Left kidney (tissue), 8 donors: ENCODE measurements at places on chromosomes 5 and 9. TPM values are rescaled to one million over a fixed set of nuclear protein-coding genes. Genes with fewer than 3 reads are reported as not detected.
A peak's percentile ranks its signal among the peaks of the same experiment; 100 is the strongest.

ADAMTS2 gene
- polyA plus RNA-seq: 7.8 TPM

ACER2 gene
- polyA plus RNA-seq: 13.5 TPM

EGFLAM gene
- polyA plus RNA-seq: 10.6 TPM

PCDHB10 gene
- polyA plus RNA-seq: 7.2 TPM

FGD3 gene
- polyA plus RNA-seq: 6.5 TPM

GMCL2 gene
- polyA plus RNA-seq: not detected

NDST1 gene
- 54.9 TPM for polyA plus RNA-seq

COL15A1 gene
- 21.6 TPM for polyA plus RNA-seq

SPOCK1 gene
- polyA plus RNA-seq: 7.9 TPM

TAF11L5 gene
- polyA plus RNA-seq: not detected

ANKRD34B gene
- 0.32 TPM for polyA plus RNA-seq

CDH10 gene
- polyA plus RNA-seq: 7.7 TPM

- no peak for DNase-seq
Observed at GRCh38 chr9:21890696-21891095, 88.3 kb downstream of the MTAP start.

DNA sequence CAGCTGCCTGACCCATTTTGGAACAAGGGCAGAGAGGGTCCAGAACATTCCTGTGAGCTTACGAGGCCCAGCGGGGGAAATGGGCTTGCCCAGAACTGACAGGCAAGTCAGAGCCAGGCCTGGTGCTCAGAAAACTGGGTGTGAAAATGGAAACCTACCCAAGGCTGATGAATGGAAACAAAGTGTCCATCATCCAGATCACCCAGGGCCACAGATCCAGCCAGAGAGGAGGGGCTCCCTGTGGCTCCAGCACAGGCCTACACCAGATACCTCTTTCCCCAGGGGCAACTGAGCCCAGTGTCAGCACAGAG lies 3.1 kb downstream of the CLTB start:
- no peak for DNase-seq

- DNase-seq: peak; percentile 52
Observed at GRCh38 chr5:174189654-174190541, 144.4 kb downstream of the NSG2 start.

DNA sequence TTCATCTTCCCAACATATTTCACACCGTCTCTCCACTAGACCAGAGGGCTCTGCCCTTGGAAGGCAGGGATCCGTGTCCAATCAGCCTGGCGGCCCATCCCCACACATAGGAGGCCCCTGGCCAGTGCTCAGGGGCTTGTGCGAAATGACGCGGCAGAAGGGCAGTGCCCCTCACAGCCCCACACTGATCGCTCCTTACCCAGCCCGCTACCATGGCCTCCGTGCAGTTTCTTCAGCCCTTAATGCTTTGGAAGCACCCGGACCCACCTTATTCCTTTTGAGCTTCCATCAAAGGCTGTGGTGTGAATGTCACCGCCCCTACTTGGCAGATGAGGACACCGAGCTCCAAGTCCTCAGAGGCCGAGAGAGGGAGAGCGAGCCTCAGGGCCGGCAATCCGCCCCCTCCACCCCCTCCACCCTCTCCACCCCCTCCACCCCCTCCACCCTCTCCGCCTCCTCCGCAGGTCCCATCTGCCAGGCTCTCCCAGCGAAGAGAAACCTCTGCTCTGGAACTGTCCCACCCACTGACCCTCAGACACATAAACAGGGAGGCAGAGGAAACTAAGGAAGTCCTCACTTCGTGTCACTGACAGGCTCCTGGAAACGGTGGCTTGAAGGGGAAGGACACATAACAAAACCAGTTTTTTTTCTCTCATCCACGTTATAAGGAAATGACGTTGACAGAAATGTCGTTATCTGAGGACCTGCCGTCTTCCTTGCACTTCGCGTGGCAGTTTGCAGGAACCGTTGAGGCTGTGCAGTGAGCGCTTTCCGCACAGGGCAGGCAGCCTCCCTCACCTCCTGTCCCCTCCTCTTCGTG lies 13.9 kb downstream of the QSOX2 start:
- no peak for DNase-seq

DNA sequence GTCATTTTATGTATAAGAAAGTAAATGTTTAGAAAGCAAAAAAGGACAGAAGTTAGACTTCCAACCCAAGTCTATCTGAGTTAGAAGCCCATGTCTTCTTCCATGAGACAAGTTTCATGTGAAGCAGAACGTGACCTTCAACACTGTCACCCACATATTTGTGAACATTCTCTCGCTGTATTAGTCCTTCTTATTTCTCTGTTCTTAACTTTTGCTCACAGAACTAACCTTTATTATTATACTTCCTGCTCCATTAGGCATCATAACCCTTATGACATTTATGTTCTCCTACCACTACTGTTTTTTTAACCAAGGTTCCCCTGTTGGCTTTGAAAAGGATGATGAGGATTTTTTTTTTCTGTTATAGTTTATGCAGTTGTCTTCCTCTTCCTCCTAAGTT lies 238.8 kb downstream of the ZNF608 start:
- DNase-seq: no peak

DNA sequence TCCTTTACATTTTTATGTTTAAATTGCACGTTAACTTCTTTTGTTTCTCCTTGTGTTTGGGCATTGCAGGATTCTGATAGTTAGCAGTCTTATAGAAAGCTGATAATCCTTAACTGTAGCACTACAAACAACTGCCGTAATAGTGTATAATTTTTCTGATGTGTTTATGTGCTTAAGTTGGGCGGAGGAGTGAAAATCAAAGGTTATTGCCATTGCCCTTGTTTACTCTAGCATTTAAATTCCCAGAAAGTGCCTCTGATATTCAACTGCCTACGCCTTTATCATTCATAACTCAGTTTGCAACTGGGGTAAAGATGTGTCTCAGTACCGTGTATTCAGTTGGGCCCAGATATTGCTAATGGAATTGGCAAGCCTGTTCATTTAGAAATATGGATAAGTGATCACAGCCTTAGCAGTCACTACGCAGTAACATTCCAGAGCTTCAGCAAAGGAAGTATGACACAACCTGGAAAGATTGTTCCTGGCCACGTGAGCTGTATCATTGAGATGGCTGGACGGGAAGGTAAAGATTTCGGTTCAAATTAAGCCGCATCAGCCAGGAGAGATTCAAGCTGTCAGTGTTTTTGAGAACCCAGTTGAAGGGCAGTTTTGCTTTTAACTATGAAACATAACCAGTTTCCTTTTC lies 28.1 kb upstream of the LRRTM2 start:
- DNase-seq: no peak

DNA sequence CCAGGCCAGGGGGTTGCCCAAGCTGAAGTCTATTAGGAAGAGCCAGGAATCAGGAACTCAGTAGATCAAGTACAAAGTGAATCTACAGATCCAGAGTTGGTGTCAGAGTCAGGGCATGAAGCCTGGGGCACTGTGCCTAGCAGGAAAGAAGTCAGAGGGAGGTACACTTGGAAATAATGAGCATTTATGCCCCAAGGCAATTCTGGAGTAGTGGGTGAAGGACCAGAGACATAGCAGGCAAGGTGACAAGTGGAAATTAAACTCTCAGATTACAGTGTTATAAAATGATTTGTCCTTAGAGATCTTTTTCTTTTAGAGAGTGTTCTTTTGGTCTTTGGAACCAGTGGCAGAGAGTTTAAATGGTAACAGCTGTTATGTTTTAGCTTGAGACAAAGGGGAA lies 138.0 kb downstream of the ADAMTSL1 start:
- no peak for DNase-seq

GRCh38 chr5:153896701-153897100 lies 142.0 kb downstream of the FAM114A2 start:
- DNase-seq: peak; percentile 27

- DNase-seq: no peak
Observed at GRCh38 chr5:54360089-54360488, 49.7 kb upstream of the ARL15 start.

DNA sequence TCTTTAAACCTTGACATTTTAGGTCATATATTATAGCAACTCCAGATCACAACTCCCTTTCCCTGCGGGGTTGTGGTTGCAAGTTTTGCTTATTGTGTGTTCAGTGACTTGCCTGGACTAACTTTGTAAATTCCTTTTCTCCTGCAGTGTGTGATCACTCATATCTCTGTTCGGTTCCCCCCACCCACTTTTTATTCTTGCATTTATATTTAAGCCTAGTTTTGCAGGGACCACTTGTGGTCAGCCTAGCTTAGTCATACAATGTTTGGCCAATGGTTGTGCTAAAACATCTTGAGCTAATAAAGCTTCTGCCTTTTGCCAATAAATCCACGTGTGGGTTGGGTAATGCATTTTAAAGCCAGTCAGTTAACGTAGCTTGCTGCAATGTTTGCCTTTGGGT lies 146.5 kb upstream of the IRX4 start:
- no peak for DNase-seq

DNA sequence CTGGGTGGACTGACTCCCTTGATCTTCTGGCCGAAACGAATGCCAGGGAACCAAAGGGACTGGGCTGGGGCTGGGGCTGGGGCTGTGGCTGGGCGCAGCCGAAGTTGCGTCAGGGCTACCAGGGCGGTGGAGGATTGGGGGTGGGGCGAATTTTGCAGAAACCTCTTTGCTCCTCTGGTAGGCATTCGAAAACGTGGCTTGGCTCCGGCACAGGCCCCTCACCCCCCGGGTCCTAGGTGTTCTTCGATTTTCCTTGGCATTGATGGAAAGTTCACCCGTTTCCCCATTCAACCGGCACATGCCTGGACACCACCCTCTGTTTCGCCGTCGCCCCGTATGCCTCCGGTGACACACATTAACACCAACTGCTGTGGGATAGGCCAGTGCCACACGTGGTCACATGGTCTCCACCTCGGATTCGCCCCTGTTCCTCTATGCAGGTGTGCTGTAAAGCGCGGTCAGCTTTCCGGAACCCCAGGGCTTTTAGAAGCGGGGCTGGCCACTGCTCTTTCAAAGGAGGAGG lies 477.1 kb downstream of the SPATA31A7 start:
- DNase-seq: no peak

- no peak for DNase-seq
Observed at GRCh38 chr5:16865151-16865550, 70.9 kb downstream of the MYO10 start.

GRCh38 chr5:95422838-95423237 lies 31.7 kb downstream of the FAM81B start:
- no peak for DNase-seq

DNA sequence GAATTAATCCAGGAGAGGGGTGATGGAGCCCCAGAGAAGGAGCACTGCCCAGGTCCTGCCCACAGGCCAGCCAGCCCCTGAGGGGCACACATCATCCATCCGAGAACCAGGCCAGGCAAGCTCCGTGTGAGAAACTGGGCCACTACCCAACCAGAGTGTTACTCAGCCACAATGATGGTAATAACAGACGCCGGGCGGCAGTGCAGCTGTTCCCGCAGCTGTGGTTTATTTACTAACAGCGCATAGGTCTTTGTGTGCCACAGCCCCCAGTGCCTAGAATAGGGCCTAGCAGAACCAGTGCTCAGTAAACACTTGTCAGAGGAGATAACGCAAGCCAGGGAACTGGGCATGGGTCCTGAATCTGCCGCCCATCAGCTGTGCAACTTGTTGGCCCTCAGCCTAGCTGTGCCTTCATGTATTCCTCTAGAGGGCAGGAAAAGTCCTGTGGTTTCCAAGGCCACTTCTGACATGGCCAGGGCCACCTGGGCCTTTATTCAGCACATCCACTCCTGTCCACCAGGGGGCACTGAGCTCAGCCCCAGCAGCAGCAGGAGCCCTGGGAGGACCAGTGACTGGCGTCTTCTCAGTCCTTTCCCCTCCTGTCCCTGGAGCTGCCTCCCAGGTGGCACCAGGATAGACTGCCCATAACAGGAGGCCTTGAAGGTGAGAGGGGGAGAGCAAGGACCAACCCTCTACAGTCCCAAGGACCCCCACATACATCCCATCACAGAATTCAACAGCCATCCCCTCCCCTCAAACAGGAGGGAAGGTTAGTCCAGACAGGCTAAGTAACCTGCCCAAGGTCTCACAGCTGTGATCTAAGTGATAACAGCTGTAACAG lies 2.1 kb downstream of the MXD3 start:
- peak; percentile 44 for DNase-seq

DNA sequence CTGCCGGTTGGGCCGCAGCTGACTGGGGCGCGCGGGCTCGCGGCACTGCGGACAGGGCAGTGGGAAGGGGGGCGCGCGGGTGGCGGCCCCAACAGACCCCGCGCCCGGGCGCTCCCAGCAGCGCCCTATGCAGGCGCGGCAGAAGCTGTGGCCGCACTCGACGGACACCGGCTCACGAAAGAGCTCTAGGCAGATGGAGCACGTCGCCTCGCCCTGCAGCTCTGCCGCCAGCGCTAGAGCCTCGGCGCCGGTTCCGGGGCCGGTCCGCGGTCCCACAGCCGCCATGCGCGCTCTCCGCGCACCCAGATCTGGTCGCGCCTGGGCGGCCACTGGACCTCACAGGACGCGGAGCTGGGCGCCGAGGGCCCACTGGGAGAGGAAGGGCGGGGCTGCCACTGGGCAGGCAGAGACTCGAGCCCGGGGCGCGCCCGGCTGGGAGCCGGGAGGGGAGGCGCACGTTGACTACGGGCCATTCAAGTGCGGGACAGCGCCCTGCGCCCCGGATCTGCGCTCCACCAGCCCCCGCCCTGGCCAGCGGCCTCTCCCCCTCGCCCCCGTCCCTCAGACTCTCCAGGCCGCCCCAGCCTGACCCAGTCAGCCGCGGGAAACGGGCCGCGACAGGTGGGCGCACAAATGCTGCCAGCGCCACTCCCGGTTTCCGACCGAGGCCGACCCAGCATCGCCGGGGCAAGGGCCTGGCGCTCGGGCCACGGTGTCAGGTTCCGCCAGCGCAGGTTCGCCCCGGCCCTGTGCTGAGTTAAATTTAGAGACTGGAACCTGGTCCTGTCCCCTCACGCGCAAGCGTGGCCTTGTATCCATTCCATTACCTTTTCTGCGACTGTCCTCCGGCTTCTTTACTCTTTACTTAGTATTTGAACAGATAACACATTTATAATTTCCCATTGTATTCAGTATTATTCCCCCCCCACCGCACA lies at the start of gene TRIM7:
Gene TRIM7 (minus strand): TSS at position 371 of the 935 bp plus-strand sequence. CDS start 86 bp downstream, at position 285.
- no peak for DNase-seq

DNA sequence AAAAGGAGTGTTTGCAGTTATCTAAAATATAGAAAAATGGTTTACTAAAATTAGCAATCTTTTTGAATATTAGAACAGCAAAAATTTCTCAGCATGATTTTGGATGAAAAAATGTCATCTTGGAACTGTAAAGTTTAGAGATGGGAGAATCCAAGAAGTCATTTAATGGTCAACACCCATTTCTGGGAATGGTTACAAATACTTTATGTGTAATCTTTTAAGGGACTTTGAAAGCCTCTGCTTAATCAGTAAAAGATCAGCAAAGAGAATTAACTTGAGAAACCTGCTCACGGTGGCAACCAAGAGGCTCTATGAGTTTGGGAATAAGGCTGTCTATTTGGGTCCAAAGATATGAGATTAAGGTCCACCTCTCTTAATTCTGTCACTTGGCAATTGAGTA lies 13.0 kb downstream of the C1QTNF3 start:
- DNase-seq: no peak

- no peak for DNase-seq
Observed at GRCh38 chr5:131377785-131378325, 114.0 kb downstream of the CDC42SE2 start.

DNA sequence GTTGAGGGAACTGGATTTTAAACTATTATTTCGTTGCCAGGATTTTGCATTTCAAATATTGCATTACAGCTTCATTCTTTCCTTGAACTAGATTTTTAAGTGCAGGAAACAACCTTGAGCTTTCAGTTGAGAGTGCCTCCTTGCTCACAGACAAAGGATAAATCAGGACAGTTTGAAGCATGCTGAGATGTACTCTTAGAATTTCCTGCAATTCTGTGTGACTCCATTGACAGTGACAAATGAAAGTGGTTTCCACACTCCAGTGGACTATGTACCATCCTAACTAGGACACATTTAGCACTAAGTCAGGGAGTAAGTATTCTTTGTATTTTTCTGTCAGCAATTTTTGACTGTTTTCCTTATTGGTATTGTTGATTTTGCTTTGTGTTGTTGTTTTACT lies 100.0 kb upstream of the PLCXD3 start:
- DNase-seq: no peak
